Activated effector memory CD4-positive, alpha-beta T cell treated with anti-CD3 and anti-CD28 coated beads, Interleukin-2, amount 50 U/mL, for 16 hours (primary cell): ENCODE measurements at places on chromosomes 11 and 22.

DNA sequence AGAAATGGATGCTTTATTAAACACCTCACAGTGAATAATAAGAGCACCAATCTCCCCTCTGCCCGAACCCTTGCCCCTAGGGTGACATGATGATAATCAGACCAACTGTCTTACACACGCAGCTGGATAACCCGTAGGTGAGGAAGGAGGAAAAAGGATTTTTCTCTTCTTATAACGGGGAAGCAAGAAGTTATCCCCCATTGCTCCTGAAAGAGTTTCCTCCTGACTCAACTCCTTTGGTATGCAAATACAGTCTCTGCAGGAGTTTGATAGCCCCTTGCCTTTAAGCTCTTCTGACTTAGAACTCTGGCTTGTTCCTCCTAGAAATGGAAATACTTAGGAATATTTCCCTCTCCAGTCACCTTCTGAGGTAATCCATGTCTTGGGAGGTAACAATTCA is 455.8 kb downstream of the TMEM135 start:
- no peak for DNase-seq

DNA sequence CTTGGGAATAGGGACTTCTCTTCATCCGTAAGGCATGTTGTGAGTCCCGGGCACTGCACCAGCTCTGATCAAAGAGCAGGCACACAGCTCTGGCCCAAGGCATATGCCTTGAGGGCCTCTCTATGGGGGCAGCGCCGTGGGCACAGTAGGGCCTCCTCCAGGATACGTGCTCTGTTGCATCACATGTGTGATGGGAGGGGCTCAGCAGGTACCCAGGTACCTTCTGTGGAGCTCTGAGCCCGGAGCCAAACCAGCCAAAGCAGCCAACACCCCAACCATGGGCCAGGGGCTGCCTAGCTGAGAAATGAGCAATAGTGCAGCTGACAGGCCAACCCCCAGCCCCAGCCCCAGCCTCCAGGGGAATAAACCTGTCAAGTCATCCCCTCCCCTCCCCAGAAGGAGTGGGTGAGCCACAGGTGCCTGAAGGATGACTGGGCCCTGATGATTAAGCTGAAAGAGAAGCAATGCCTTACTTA is 79.7 kb upstream of the SHISAL1 start:
- DNase-seq = peak; percentile 50

DNA sequence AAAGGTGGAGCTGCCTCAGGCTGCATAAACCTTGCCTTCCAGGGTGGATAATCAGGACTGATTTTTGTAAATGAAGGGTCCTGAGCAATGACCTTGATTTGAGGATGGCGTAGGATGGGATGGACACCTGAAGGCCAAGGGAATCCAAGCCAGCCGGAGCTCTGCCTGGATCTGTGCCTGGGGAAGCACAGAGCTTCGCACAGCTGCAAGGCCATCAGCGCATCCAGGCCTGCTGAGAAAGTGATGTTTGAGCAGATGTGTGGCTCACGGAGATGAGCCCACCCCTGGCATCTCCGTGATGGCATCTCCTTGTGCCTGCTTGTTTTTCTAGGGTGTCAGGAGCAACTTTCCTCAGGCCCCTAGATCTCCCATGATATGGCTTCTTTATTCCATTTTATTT is 23.3 kb downstream of the FAM83F start:
- no peak for DNase-seq

DNA sequence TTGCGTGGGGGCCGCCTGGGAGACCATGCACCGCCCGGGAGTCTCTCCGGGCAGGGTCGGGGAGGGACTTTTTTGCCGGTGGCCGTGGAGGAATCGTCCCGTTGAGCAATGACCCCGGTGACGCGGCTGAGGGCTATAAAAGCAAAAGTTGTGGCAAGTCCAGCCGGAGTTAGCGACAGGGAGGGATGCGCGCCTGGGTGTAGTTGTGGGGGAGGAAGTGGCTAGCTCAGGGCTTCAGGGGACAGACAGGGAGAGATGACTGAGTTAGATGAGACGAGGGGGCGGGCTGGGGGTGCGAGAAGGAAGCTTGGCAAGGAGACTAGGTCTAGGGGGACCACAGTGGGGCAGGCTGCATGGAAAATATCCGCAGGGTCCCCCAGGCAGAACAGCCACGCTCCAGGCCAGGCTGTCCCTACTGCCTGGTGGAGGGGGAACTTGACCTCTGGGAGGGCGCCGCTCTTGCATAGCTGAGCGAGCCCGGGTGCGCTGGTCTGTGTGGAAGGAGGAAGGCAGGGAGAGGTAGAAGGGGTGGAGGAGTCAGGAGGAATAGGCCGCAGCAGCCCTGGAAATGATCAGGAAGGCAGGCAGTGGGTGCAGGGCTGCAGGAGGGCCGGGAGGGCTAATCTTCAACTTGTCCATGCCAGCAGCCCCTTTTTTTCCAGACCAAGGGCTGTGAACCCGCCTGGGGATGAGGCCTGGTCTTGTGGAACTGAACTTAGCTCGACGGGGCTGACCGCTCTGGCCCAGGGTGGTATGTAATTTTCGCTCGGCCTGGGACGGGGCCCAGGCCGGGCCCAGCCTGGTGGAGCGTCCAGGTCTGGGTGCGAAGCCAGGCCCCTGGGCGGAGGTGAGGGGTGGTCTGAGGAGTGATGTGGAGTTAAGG is at the start of gene NEAT1:
Gene NEAT1 (plus strand): TSS at position 166 of the 883 bp plus-strand sequence.
- peak; percentile 96 for DNase-seq

DNA sequence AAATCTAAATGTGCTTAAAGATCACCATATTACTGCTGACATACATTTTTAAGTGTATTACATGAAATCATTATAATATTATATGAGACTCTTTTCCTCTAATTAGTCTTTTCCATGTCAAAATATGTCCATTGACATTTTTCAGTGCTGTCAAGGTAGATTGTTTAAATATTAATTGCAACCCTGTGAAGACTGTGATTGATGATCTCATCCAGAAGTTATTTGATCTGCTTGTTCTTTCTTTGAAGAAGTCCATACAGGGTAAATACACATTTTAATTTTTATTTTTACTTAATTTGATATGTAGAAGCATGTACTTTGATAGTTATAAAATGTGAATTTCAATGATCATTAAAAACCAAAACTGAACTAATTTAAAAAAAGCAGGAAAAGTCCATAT is 38.4 kb downstream of the DYNC2H1 start:
- DNase-seq = no peak

GRCh38 chr22:36009085-36009484 is 19.5 kb downstream of the RBFOX2 start:
- DNase-seq = no peak

DNA sequence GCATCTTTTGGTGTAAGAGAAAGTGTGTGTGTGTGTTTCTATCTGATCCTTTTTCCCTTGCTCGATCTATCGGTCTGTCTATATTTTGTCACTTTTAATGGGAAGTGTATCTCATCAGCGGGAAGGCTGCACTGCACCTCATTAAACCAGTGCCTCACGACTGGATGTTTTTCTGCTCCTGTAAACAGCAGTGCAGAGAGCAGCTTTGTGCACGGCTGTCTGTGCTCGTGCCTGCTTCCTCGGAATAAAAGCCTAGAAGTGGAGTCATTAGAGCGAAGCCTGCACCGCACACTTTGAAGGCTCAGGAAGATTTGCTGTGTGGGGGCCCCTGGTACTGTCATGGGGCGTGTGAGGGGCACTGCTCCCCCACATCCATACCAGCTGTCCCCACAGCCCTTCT is 27.0 kb upstream of the PARVG start:
- DNase-seq = no peak

GRCh38 chr11:72091292-72091691 is 10.6 kb downstream of the LRRC51 start:
- DNase-seq = peak; percentile 83

GRCh38 chr22:42720263-42721044 is at the start of gene A4GALT:
Gene A4GALT (minus strand): TSS chr22:42720870. CDS start chr22:42693951, 26,919 bp downstream.
- no peak for DNase-seq

GRCh38 chr11:65549096-65549495 is 9.1 kb downstream of the LTBP3 start:
- DNase-seq = no peak

DNA sequence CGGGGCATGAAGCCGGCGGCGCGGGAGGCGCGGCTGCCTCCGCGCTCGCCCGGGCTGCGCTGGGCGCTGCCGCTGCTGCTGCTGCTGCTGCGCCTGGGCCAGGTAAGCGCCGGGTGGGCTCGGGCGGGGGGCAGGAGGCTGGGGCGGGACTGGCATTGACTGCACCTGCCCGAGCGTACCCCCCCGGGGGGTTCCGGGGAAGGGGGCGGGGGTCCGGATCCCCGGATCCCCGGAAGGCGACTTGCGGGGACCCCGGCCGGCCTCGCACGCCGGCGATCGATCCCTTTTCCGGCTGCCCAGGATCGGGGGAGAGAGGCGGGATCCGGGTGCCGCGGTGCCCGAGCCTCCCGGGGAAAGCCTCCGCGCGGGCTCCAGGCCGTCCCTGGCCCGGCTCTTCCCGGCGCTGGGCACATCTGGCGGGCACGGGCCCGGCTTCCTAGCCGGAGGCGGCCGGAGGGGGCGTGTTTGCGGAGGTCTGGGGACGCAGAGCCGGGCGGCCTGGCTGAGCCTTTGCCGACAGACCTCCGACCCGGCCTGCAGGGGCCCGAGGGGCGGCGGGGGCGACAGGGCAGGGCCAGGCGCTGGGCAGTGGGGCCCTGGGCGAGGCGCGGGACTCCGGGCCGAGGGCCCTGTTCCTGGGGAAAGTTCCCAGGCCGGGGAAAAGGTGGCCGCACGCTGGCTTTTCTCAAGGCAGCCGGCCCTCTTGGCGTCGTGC is 705 bp downstream of the PTPRJ start:
- DNase-seq = peak; percentile 75

GRCh38 chr11:9716275-9717039 is 52.6 kb downstream of the SWAP70 start:
- DNase-seq = no peak

- no peak for DNase-seq
Observed at GRCh38 chr11:133563505-133564025, 31.3 kb upstream of the OPCML start.

DNA sequence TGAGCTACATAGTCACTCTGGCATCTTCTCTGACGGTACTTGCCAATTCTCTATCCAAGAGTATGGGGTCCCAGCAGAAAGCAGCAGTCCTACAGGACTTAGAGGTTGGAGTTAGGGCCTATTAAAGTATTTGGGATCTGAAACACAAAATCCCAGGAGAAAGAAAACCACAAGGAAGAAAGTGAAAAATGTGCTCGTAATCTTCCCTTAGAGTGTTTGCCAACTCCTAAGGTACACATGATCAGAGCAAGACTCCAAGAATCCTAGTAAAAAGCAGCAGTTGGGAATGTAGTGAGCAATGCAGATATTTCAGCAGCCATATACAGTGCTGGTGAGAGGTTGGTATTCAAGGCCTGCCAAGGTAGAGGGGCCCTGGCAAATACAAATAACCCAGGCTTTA is 71.6 kb downstream of the EXT2 start:
- no peak for DNase-seq

- no peak for DNase-seq
Observed at GRCh38 chr22:27531782-27532530, 269.6 kb downstream of the MN1 start.

- DNase-seq = no peak
Observed at GRCh38 chr11:121067453-121067852, 33.6 kb upstream of the TECTA start.

- peak; percentile 56 for DNase-seq
Observed at GRCh38 chr11:1194231-1194976, 28.5 kb upstream of the MUC5B start.

DNA sequence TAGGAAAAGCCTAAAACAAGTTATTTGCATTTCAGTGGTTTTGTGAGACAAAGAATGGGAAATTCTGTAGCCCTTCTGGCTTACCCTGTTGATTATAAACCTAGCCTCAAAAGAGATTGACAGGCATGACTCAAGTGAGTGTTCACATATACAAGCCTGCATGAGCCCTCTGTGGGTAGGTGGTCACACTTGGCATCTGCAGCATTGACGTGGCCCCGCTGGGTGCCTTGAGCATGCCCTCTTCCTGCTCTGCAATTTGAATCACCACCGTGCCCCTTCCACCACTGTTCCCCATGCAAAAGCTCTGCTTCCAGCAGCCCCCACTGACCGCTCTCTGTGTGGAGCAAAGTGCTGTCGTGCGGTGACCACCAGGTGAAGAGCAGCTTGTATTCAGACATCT is 21.0 kb upstream of the ADSL start:
- peak; percentile 85 for DNase-seq

DNA sequence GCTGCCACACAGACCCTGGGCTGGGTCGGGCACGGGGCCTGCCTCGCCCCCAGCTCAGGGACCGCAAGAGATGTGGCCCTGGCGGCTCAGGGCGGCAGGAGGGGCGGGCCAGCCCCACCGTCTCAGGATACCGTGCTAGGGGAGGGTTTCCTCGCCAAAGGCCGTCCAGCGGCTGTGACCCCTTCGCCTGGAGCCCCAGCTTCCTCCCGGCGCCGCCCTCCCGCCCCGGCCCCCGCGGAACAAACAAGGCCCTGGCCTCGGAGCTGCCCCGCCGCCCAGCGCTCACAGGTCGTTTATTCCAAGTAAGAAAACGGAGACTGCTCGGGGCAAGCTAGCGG is 543 bp upstream of the AP2A2 start:
- no peak for DNase-seq
